ENCODE measurements at places on chromosomes 12 and 14.

- DNase-seq: no peak
These were observed 134.1 kb downstream of the PLEKHA5 start for GRCh38 chr12:19263672-19264071.

DNA sequence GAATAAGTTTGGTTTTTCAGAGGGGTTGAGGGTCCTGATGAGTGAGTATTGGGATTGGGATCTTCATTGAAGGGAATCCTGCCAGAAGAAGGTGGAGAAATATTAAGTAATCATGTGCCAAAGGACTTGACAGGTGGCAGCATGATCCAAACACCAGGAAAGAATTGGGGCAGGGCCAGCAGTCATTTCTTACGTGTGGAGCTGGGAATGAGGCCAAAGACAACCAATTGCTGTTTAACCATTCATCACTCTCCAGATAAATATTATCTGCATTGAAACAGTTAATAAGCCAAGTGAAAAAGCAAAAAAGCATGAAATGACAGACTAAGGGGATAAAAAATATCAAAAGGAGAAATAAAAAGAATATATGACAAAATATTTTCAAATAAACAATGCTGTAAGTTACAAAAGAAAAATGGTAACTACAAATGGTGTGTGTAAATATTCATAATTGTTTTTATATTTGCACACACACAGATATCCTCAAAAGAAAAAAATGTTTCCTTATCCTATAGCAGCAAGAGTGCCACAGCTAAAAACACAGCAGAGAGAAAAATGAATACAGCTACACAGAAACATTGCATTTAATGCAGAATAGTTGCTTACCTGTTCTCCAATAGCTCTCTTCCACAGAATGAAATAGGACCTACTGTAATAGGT is 26.2 kb downstream of the C2CD5 start:
- no peak for DNase-seq

GRCh38 chr14:50947446-50947845 is 3.2 kb upstream of the PYGL start:
- DNase-seq: no peak

GRCh38 chr12:88935856-88936255 is 355.6 kb upstream of the KITLG start:
- DNase-seq: no peak

DNA sequence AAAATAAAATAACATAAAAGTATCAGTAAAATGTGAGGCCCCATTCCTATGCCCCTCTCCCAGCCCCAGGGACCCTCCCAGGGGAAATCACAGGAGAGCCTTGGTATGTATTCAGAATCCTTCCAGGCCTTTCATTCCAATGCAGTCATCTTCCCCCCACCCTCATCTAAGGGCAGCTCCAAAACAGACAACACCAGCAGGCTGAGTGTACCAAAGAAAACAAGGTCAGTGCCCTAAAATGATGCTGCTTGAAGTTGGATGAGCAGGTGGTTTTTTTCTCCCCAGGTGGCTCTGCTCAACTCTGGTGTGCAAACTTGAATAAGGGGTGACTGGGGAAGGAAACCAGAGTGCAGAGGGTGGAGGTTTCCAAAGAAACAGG is 56.2 kb downstream of the TSPAN9 start:
- no peak for DNase-seq

GRCh38 chr12:26133521-26133920 is 8.7 kb upstream of the BHLHE41 start:
- DNase-seq: no peak

DNA sequence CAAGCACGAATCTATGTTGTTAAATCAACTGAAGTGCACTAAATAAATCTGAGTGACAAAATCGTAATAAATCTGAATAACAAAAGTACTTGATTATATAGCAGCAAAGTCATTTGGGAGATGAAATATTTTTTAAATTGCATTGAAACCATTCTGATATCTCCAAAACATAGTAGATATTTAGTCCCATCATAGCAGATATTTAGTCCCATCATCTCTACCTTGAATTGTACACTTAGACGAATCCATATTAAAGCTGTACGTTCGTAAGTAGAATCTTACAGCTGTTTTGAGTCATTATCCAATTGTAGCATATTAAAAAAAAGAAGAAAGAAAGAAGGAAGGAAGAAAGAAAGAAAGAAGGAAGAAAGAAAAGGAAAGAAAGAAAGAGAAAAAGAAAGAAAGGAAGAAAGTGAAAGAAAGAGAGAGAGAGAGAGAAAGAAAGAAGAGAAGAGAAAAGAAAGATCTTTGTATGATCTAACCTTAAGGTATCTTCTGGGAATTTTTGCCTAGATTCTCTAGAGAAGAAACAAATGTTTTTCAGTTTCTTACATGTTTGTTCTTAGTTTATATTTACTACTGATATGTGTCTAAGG is 2.6 kb downstream of the DCN start:
- no peak for DNase-seq

GRCh38 chr12:87304406-87304805 is 724.8 kb downstream of the C12orf50 start:
- no peak for DNase-seq

- no peak for DNase-seq
These were observed 35.1 kb downstream of the PPP2R5E start for GRCh38 chr14:63508033-63508432.

DNA sequence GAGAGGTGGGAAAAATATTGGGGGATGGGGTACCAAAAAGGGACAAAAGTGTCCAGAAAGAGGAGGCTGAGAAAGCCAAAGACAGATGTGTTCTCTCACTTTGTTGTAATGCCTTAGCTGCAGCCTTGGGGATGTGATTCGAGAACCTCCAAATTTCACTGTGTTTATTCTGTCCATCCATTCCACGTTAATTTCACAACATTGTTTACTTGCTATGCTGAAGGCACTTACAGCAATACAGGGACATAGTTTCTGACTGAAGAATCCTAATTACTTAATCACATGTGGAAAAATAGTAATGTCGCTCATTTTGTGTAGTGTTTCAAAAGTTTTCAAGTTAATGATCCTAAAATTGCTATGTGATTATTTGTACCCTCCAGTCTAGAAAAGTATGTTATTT is 146.2 kb upstream of the SLC38A2 start:
- DNase-seq: no peak

DNA sequence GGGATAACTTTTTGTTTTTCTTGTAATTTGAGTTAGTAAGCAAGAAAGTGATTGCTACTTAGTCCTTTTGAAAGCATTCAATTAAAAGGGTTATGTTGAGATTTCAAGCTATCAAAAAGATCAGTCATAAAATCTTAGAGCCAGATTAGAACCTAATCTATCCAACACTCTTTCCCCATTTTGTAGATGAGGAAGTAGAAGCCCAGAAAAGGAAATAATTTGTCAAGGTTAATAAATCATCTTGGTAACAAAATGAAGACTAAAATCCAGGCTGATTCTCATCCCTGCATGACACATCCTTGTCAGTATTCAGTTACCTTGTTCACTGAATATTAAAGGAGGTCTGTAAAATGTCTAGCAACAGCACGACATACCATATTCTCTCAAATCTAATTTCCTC is 26.5 kb downstream of the PPP1R13B start:
- DNase-seq: no peak

- peak; percentile 59 for DNase-seq
These were observed at the start of gene NFE2 for GRCh38 chr12:54300732-54301427. TSS of gene NFE2 (minus strand) at chr12:54301015. CDS start at chr12:54295248, 5,767 bp downstream.

GRCh38 chr14:105358140-105358846 is 40.0 kb upstream of the TEX22 start:
- DNase-seq: no peak

- DNase-seq: no peak
These were observed 119.2 kb upstream of the RFLNA start for GRCh38 chr12:124175704-124176103.

DNA sequence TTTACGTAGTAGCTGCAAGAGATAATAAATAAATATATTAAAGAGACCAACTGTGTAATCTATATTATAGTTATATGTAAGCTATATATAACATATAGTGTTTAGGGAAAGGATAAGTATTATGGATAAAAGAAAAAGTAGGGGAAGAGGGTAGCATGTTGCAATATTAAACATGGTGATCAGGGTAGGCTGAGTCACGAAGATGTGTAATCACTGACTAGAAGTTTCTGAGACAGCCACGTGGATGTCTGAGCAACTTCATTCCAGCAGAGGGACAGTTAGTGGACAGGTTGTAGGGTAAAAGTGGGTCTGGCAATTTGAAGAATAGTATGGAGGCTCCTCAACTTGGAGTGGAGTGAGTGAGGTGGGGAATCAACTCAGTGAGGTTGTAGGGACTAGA is 109.7 kb downstream of the ANO4 start:
- no peak for DNase-seq

- peak; percentile 45 for DNase-seq
These were observed 55.8 kb downstream of the CMAS start for GRCh38 chr12:22101749-22102243.

DNA sequence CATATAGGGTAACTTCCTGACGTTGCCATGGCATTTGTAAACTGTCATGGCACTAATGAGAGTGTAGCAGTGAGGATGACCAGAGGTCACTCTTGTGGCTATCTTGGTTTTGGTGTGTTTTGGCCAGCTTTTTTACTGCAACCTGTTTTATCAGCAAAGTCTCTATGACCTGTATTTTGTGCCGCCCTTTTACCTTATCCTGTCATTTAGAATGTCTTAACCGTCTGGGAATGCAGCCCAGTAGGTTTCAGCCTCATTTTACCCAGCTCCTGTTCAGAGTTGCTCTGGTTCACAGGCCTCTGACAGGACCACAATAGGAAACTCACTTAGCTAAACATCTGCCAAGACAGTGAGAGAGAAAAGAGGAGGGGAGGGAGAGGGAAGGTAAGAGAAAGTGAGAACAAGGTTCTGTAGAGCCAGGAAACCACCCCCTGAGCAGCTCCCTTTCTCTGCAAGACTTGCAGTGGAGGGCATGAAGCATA is 64.8 kb upstream of the PLEKHG3 start:
- DNase-seq: no peak

DNA sequence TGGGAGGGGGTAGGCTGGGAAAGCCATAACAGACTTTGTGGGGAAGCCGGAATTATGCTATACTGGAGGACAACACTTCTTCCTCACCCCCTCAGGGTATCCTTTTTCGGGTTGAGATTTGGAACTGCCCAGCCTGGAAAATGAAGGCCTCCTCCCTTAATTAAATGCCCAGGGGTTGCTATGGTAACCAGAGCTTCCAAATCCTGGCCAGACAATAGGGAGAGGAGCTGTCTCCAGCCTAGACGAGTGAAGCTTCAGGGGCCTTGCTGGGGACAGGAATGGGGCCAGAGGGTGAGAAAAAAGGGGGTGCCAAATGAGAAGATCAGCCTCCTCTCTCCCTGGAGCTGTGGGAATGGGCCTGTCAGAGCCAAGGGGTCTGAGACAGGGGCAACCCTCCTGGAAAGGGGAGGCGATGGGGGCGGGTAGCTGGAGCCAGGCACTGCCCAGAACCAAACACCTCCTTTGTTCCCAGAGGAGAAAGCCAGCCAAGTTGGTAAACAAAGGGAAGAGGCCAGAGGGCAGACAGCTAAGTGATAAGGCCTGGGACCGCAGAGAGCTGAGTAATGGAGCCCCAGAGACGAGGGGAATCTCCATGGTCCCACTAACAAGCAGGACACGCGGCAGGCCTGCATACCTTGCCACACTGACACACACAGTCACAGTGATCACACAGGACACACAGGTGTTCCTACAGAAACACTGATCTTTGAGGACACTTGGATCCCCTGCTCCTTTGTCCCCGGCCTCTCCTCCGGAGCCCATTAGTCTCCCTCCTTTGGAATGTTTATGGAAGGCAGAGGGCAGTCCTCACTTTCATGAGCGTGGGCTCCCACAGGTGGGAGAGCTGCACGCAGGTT is 17.9 kb upstream of the RND1 start:
- DNase-seq: no peak

- peak; percentile 36 for DNase-seq
These were observed 59.7 kb upstream of the NAP1L1 start for GRCh38 chr12:76144245-76144549.

DNA sequence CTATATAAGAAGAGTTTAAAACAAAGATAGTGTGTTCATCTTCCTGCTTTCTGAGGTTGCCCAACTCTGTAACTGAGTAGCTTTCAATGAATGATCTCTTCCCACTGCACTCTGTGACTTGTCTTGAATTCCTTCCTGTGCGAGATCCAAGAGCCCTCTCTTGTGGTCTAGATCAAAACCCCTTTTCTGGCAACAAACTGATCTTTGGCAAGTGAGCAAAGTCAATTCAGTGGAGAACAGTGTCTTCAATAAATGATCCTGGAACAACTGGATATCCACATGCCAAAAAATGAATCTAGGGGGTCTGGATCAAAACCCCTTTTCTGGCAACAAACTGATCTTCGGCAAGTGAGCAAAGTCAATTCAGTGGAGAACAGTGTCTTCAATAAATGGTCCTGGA is 8.5 kb downstream of the CFAP54 start:
- no peak for DNase-seq

GRCh38 chr14:50320283-50320682 is 8.2 kb downstream of the DMAC2L start:
- peak; percentile 28 for DNase-seq

DNA sequence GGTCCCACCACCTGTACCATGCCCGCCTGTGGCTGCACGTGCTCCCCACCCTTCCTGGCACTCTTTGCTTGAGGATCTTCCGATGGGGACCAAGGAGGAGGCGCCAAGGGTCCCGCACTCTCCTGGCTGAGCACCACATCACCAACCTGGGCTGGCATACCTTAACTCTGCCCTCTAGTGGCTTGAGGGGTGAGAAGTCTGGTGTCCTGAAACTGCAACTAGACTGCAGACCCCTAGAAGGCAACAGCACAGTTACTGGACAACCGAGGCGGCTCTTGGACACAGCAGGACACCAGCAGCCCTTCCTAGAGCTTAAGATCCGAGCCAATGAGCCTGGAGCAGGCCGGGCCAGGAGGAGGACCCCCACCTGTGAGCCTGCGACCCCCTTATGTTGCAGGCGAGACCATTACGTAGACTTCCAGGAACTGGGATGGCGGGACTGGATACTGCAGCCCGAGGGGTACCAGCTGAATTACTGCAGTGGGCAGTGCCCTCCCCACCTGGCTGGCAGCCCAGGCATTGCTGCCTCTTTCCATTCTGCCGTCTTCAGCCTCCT is 1.1 kb downstream of the INHBE start:
- DNase-seq: peak; percentile 66
